ENCODE measurements at places on chromosomes 1 and 21.

DNA sequence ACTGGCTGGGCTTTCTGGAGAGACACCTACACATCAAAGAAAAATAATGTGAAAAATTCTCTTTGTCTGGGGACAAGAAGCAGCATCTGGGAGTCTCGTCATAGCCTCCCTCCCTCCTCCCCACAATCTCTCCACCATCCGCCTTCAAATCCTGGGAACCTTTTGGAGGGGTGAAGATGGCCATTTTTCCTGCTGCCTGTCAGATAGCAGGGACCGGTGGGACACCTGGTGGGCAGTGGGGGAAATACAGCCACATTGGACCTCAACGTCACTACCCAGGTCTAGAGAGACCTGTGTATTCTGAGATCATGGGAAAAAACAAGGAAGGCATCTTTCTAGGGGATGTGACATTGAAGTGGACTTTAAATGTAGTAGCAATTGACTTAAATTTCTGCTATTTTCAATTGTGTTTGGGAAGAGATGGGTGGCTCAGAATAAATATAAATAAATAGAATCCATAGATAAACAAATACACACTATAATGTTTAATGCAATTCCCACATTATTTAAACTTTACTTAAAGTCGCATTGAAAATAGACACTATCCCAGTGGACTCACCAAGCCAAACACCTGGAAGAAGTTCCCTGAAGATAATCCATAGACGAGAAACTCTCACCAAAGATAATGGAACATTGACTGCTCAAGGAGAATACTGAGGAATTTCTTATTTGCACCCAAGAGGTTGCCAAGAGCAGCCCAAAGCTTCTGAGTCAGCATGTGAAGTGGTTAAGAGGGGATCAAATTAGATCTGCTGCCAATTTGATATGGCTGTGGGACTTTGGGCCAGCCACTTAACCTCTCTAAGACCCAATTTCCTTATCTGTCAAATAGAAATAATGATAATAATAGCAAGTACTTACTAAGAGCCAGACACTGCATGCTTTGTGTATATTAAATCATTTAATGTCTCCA, 147.6 kb upstream of the CAMK1G start:
- no peak overlapping the region for H3K4me3 ChIP-seq
- H3K27ac ChIP-seq = no peak overlapping the region
- no peaks in the 10 kb centered on the region for H3K4me1 ChIP-seq

DNA sequence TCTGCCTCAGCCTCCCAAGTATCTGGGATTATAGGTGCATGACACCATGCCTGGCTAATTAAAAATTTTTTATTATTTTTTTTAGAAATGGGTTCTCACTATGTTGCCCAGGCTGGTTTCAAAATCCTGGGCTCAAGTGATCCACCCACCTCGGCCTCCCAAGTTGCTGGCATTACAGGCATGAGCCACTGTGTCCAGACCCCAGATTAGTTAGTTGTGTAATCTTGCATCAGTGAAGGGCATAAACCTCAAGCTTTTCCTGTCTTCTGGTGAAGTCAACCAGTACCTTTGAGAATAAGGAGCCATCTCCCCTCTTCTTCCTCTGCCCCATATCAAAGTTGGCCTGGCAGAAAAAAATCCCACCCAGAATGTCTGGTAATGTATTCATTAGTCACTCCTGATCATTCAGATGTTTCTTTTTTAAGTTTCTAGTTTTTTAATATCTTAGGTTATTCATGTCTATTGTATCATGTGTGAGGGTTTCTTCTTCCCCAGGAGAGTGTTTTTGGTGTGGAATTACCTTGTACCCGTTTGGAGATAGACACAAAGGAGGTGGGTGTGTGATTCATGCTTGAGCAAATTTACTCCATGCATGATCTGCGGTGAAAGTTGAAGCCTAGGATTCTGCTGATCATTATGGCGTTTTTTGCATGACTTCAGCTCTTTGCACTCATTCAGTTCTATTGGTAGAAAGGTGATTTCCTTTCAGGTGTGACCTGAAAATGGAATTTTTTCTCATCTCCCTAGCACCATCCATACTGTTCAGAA, 144.0 kb downstream of the FMN2 start:
- no peak overlapping the region for H3K27ac ChIP-seq
- H3K4me3 ChIP-seq = no peak overlapping the region

DNA sequence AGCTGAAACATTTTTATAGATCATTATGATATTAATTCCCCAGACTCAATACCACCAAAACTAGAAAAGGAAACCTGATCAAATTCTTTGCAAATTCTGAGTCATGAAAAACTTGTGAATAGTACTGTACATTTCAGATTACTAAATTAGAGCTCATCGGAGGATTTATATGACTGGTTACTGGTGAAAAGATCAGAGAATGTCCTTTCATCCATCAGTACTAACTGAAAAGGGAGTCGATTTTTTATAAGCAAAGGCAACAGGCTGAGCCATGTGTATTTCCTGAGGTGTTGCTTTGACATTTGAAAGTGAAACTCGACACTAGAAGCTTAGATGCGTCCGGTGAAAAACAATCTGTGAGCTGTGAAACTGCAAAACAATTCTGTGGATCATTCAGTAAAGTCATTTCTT, 155.7 kb downstream of the TNFSF18 start:
- no peak for DNase-seq
- H3K36me3 ChIP-seq = no peaks in the 10 kb centered on the region
- peak overlapping the region; percentile 38 for H3K4me3 ChIP-seq

GRCh38 chr1:214249651-214250050, 31.3 kb upstream of the SMYD2 start:
- no peaks in the 10 kb centered on the region for H3K4me1 ChIP-seq
- no peaks in the 10 kb centered on the region for H3K27me3 ChIP-seq
- no peak for DNase-seq
- H3K36me3 ChIP-seq = no peaks in the 10 kb centered on the region

GRCh38 chr1:219119839-219120238, 53.8 kb upstream of the LYPLAL1 start:
- no peak for DNase-seq
- H3K36me3 ChIP-seq = no peaks in the 10 kb centered on the region
- no peaks in the 10 kb centered on the region for H3K27me3 ChIP-seq
- no peaks in the 10 kb centered on the region for H3K4me1 ChIP-seq
- H3K27ac ChIP-seq = no peak overlapping the region
- H3K4me3 ChIP-seq = no peak overlapping the region

All from kidney (tissue), 22 donors.